Uterus (tissue), 4 donors: ENCODE measurements at places on chromosomes 4 and X. TPM values are rescaled to one million over a fixed set of nuclear protein-coding genes. Genes with fewer than 3 reads are reported as not detected.
A peak's percentile ranks its signal among the peaks of the same experiment; 100 is the strongest.

DNA sequence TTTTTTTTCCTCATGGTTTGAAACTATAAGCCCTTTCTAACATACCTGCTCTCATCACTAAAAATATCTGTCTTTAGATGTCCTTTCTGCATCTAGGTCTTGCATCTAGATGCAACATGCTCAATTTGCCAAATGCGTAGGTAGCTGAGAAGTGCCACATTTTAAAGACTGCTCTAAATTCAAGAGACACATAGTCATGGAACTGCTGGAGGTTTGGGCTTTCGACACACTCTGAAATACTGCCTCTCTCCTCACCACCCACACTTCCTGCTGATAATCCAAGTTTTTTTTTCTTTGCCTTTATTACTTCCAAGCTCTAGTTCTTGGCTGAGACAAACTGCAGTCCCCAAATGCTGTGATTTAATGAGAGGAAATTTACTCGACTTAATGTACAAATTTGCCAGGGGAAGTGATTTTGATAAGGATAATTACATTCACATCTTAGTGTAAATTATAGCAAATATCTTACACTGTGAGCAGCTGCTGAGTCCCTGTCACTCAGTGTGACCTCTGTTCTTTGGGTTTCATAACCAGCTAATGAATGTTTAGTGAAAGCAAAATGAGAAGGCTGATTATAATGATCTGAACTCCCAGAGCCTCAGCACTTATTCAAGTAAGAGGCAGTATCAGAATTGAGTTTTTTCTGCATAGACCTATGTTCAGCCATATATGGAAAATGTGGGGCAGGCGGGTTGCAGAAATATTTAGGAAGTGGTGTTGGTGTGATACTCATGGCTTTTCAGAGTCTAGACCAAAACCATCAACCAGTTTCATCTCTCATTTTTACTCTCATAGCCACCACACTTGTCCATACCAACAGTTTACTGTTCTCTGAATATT is 31.3 kb downstream of the DRD5 start:
- no peaks in the 10 kb centered on the region for H3K36me3 ChIP-seq
- no peak overlapping the region for H3K4me3 ChIP-seq
- no peak overlapping the region for H3K27ac ChIP-seq

DNA sequence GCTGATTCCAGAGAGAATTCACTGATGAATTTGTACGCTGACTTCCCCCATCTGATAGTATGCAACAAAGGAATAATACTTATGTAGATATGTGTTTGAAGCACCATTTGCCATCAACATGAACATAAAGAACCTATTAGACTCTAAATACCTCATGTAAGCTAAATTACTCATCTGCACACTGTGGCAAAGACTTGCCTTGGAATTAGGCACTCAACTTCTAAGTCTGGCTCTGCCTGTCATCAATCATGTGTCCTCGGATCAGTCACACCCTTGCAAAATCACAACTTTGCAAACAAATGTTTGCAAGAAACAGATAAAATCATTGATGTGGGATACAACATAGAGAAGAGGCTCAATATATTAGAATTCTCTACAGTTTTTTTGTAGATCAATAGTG is 169.9 kb upstream of the LDB2 start:
- H3K27ac ChIP-seq, result peak overlapping the region; percentile 30
- H3K4me1 ChIP-seq, result peaks cover 5% of the 10 kb centered on the region
- H3K27me3 ChIP-seq, result no peaks in the 10 kb centered on the region
- no peaks in the 10 kb centered on the region for H3K36me3 ChIP-seq
- DNase-seq, result no peak
- H3K4me3 ChIP-seq, result no peak overlapping the region

- no peaks in the 10 kb centered on the region for H3K4me1 ChIP-seq
- no peak overlapping the region for H3K27ac ChIP-seq
- no peaks in the 10 kb centered on the region for H3K36me3 ChIP-seq
- H3K4me3 ChIP-seq, result no peak overlapping the region
- H3K27me3 ChIP-seq, result no peaks in the 10 kb centered on the region
- peak; percentile 33 for DNase-seq
Observed at GRCh38 chrX:43644124-43644701, 11.9 kb upstream of the MAOA start.

GRCh38 chr4:124708517-124709300 is 3.8 kb downstream of the ANKRD50 start:
- no peak overlapping the region for H3K4me3 ChIP-seq
- no peaks in the 10 kb centered on the region for H3K36me3 ChIP-seq
- H3K27me3 ChIP-seq, result no peaks in the 10 kb centered on the region
- DNase-seq, result no peak
- H3K27ac ChIP-seq, result no peak overlapping the region

GRCh38 chr4:8639777-8640720 is 47.5 kb downstream of the CPZ start:
- H3K27me3 ChIP-seq, result no peaks in the 10 kb centered on the region
- no peaks in the 10 kb centered on the region for H3K4me1 ChIP-seq
- no peaks in the 10 kb centered on the region for H3K36me3 ChIP-seq
- no peak for DNase-seq
- no peak overlapping the region for H3K4me3 ChIP-seq
- H3K27ac ChIP-seq, result no peak overlapping the region

DNA sequence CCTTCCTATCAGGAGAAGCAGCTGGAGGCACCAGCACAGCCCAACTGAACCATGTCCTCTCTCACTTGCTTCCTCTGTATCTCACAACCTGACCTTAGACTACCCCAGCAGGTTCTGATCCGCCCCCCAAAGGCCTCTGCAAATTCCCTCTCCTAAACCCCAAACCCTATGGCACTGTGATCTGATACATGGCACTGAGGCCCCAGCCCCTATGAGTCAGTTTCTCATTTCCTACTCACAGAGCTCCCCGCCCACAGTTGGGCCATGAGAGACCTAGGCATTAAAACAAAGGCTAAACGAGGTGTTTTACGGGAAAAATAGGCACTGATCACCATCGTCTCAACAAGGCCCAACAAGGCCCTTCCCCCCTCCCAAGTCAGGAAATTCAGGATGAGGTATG is 19.1 kb downstream of the SASH3 start:
- no peak for DNase-seq
- H3K27ac ChIP-seq, result no peak overlapping the region
- H3K4me3 ChIP-seq, result no peak overlapping the region
- no peaks in the 10 kb centered on the region for H3K36me3 ChIP-seq

DNA sequence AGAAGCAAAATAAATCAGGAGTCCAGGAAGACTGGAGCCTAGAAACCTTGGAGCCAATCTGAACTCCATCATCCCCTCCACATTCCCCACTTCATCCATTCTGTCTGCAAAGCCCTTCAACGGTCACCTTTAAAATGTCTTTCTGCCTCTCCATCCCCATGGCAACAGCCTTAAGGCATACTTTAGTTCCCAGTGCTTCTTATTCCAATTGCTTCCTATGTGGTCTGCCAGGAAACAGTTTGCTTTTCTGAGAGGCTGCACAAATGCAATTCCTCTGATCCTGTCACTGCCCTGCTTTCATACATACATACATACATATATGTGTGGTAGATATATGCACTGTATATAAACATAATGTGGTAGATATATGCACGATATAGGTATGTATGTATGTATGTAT is 786 bp upstream of the MAGEH1 start:
- no peaks in the 10 kb centered on the region for H3K27me3 ChIP-seq
- no peaks in the 10 kb centered on the region for H3K36me3 ChIP-seq
- H3K4me3 ChIP-seq, result peak overlapping the region; percentile 74
- no peak for DNase-seq
- H3K27ac ChIP-seq, result peak overlapping the region; percentile 92

GRCh38 chr4:146486565-146486964 is 35.2 kb downstream of the SLC10A7 start:
- H3K27me3 ChIP-seq, result no peaks in the 10 kb centered on the region
- no peak for DNase-seq
- H3K27ac ChIP-seq, result no peak overlapping the region
- H3K4me3 ChIP-seq, result no peak overlapping the region

DNA sequence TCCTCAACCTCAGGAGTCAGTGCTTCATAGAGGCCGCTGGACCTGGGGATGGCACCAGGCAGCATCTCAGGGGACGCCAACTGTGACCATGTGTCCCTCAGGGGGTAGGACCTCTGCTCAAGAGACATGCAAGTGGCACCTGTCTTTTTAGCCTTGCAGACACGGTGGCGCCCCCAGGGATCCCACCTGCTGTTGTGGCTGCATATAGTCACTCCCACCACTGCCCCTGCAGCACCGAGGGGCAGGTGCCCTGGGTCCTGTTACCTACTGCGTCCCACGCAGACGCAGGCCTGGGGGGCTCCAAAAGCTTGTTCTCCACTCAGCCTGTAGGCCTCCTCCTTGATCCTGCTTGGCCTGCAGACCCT is 2.5 kb downstream of the MYL5 start:
- DNase-seq, result no peak
- no peak overlapping the region for H3K4me3 ChIP-seq
- H3K27ac ChIP-seq, result no peak overlapping the region
- H3K4me1 ChIP-seq, result peaks cover 12% of the 10 kb centered on the region
- no peaks in the 10 kb centered on the region for H3K27me3 ChIP-seq

CHRDL1 gene
- 90.2 TPM for total RNA-seq
